Glutamatergic neuron (in vitro differentiated cells): ENCODE measurements at places on chromosomes 13 and 19.

- no peaks in the 10 kb centered on the region for H3K36me3 ChIP-seq
- no peaks in the 10 kb centered on the region for H3K27me3 ChIP-seq
- no peak for DNase-seq
- no peak overlapping the region for H3K27ac ChIP-seq
Measured at GRCh38 chr13:18628428-18628827, 553.2 kb downstream of the TUBA3C start.

DNA sequence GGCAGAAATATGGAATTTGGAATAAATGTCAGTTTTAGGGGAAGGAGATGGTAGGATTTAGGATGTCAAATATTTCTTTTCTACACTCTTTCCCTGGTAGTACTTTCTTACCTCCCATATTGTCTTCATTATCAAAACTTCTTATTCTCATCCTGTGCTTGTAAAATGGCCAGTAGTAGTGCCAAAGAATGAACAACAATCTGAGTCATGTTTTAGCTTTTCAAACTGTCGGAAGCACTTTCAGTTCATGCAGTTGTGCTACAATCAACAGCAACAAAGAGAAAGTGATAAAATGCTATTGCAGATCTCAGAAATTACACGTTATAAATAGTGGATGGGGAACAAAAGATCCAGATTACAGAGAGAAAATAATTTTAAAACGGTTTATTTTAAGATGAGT is 193.7 kb upstream of the RXFP2 start:
- no peak for DNase-seq
- no peaks in the 10 kb centered on the region for H3K4me1 ChIP-seq
- peaks cover 2% of the 10 kb centered on the region for H3K27me3 ChIP-seq
- H3K27ac ChIP-seq = no peak overlapping the region

DNA sequence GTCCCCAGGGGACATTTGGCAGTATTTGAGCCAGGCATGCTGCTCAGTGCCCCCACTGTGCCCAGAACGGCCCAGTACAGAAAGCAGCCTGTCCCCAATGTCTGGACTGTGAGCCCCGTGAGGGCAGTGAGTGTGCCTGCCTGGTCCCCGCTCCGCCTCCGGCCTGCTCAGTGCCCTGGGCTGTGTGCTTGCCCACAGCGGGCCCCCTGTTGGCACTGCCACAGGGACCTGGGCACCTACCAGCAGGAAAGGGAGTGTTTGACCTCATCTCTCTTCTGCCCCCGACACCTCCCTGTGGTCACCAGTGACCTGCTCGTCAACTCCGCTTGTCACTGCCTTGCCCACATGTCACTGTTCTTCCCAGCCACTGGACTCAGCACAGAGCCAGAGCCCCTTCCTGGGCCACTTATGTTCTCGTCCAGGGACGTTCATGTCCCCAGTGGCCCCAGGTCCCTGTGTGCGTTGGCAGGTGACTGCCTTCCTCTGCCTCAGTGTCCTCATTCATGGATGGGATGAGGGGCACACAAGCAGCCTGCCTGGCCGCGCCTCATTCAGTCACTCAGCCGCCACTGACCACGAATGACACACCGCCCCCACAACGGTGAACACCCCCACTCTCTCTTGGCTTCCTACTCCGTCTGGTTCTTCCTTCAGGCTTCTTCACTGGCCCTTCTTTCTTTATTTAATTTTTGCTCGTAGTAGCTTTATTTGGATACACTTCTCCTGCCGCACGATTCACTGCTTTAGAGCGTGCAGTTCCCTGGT is 2.8 kb downstream of the FZR1 start:
- H3K4me3 ChIP-seq = peak overlapping the region; percentile 65
- H3K4me1 ChIP-seq = peaks cover 15% of the 10 kb centered on the region
- H3K27ac ChIP-seq = no peak overlapping the region
- no peaks in the 10 kb centered on the region for H3K36me3 ChIP-seq
- H3K27me3 ChIP-seq = peaks cover 7% of the 10 kb centered on the region

GRCh38 chr13:45298206-45298505 is 42.8 kb downstream of the TPT1 start:
- H3K4me1 ChIP-seq = peaks cover 7% of the 10 kb centered on the region
- H3K36me3 ChIP-seq = no peaks in the 10 kb centered on the region
- no peaks in the 10 kb centered on the region for H3K27me3 ChIP-seq
- H3K27ac ChIP-seq = no peak overlapping the region
- no peak for DNase-seq
- H3K4me3 ChIP-seq = no peak overlapping the region

- H3K27me3 ChIP-seq = no peaks in the 10 kb centered on the region
- no peak overlapping the region for H3K27ac ChIP-seq
- DNase-seq = no peak
- H3K36me3 ChIP-seq = no peaks in the 10 kb centered on the region
Measured at GRCh38 chr13:75491376-75491775, 9.4 kb upstream of the TBC1D4 start.
